Stimulated activated CD8-positive, alpha-beta memory T cell treated with anti-CD3 and anti-CD28 coated beads, Interleukin-4, amount 100 ng/mL, for 1 hour (primary cell): ENCODE measurements at places on chromosomes 12 and 14.

- DNase-seq: no peak
These were observed 471 bp downstream of the MTRFR start for GRCh38 chr12:123233505-123234308.

DNA sequence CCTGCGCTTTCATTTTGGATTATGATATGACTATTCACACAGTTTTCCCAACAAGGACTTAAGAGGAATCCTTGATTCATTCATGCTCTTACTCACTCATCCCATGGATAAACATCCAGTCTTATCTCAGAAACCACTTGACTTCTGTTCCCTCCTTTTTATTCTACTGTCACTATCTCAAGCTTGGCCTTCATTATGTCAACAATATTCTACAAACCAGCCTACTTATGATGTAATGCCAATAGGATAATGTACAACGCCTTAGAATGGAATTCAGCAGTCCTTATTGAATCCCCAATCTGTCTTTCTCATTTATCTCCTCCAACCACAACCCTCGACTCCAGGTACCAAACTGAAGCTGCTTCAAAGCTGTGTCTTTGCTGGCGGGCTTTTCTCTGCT is 448.5 kb downstream of the PDZRN4 start:
- no peak for DNase-seq

DNA sequence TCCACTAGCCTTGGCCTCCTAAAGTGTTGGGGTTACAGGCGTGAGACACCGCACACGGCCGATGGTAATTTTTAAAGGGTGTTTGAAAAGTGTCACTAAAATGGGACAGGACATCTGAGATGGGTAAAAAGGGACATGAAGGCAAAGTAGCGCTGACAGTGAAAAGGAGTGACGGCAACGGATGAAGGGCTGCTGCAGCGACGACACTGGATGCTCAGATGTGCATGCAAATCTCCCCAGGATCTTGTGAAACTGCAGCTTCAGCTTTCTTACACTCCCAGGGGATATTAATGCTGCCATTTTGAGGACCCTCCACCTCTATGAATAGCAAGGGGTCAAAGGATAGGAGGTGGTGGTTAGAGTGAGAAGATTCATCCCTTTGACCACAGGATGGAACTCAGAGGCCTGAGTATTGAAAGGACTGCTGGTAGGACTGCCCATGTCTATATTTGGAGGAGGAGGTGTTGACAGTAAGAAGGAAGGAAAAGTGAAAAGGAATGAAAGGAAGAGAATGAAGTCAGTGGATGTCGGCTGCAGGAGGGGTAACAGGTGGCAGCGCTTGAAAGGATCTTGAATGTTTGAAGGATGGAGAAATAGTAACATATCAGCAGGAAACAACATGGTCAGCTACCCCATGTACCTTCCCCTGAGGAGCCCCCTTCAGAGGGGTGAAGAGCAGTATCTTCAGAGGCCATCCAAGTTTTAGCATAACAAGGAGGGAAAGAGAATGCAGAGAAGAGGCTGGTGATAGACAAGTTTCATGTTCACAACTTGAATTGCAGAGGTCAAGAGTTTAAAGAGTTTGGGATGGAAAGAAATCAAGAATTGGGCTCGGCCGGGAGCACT is 37.1 kb downstream of the CLIP1 start:
- DNase-seq: no peak

DNA sequence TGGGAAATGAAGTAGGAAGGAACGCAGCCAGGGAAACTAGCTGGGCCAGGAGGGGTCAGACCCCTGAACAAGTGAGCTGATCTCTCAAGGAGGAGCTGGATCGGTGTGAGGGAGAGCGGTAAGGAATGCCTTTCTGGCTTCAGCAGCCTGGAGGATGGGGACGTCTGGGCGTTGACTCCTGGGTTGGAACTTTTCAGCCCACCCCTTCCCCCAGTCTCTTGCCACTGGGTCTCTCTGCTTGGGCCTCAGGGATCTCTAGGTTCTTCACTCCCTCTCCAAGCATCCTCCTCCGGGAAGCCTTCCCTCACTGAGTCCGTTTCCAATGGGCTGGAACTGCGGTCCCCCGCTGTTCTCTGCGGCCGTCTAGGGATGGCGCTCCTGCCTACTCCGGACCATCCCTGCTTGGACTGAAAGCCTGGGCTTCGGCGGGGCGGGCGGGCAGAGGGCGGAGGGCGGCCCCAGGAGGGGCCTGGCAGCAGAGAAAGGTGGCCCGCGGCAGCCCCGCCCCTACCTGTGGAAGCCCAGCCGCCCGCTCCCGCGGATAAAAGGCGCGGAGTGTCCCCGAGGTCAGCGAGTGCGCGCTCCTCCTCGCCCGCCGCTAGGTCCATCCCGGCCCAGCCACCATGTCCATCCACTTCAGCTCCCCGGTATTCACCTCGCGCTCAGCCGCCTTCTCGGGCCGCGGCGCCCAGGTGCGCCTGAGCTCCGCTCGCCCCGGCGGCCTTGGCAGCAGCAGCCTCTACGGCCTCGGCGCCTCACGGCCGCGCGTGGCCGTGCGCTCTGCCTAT is at the start of gene KRT7:
Gene KRT7, plus strand, starts transcription at position 570 of the 788 bp plus-strand sequence. Its CDS starts 54 bp downstream, at position 624.
- no peak for DNase-seq

DNA sequence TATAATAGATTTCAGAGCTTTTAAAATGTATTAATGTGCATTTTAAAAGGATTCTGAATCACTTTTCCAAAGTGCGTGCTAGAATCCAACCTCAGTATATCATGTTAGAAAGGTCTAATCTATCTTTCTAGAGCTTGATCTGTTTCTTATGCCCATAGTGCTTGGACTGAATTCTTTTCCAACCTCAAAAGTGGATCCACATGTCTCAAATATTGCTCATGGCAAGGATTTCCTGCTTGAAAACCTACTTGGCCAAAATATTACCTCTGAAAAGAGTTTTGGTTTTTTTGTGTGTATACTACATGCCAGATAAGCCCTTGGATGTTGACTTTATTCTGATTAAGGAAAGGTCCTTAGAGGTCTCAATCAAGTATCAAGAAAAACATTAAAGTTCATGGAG is 16.9 kb upstream of the SLC6A15 start:
- DNase-seq: no peak

DNA sequence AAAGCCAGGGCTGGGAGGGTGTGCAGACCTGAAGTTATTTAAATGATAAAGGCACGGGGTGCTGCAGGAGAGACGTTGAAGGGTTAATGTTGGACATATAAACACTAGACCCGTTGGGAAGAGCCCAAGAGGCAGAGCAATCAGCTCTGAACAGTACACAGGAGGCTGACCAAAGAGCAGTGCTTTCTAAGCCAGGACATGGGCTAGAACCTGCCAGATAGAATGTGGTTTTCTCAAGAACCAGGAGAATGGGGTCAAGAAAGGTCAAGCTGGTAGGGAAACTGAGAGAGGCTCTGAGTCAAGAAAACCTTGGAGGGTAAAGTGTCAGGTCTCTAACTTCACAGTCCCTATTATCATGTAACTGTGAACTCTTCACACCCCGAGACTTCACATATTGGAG is 143.2 kb upstream of the EEA1 start:
- DNase-seq: no peak

DNA sequence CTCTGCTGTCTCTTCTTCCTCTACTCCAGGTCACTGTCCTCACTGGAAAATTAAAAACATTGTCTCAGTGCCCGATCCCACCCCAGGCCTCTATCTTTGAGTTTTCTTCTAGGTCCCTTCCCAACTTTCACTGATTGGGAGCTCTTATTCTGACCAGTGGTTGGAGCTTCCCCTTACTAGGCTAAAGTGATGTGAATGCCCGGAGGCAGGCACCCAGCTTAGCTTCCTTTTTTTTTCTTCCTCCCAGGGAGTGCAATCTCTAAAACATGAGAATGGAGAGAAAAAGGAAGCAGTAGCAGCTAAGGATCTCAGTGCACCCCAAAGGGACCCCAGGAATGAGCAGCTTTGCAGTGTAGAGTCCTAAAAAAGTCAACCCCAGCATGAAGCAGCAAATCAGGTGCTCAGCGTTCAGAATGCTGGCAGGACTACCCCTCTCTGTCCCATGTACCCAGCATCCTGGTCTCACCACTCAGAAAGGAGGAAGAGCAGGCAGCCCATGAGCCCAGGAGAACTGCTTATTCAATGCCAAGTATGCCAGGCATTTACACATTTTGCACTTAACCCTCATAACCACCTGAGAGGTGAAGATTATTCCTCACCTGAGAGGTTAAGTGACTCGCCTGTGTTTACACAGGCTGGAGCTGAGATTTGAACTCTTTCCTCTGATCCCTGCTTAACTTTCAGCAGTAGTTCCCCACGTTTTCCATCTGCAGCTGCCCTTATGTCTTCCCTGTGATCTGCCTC is 146.2 kb upstream of the PWP1 start:
- DNase-seq: no peak
